ENCODE measurements at places on chromosomes 1 and 21. TPM values are rescaled to one million over a fixed set of nuclear protein-coding genes. Genes with fewer than 3 reads are reported as not detected.

The AMY1B gene
- total RNA-seq, result not detected

The PRDX6 gene
- 527 TPM for total RNA-seq

The DCST2 gene
- not detected for total RNA-seq

The FCGR3A gene
- not detected for total RNA-seq

The FMO3 gene
- total RNA-seq, result 0.34 TPM

The OVAAL gene
- not detected for total RNA-seq

The TMIGD3 gene
- total RNA-seq, result not detected

The ACTA1 gene
- not detected for total RNA-seq

The FNDC10 gene
- 1.8 TPM for total RNA-seq

The ANXA9 gene
- 0.55 TPM for total RNA-seq

The PDE9A gene
- not detected for total RNA-seq

The ATAD3C gene
- total RNA-seq, result not detected

The ADAM30 gene
- not detected for total RNA-seq

The MCOLN3 gene
- not detected for total RNA-seq

The CAPN8 gene
- not detected for total RNA-seq

The TCP10L gene
- not detected for total RNA-seq

The SEMA4A gene
- 0.89 TPM for total RNA-seq

The IQGAP3 gene
- total RNA-seq, result 13.1 TPM

The ATF3 gene
- total RNA-seq, result 4.5 TPM
